CD4-positive, alpha-beta T cell treated with Interleukin-10 for 1 hour (primary cell): ENCODE measurements at places on chromosomes 6 and 20.
A peak's percentile ranks its signal among the peaks of the same experiment; 100 is the strongest.

DNA sequence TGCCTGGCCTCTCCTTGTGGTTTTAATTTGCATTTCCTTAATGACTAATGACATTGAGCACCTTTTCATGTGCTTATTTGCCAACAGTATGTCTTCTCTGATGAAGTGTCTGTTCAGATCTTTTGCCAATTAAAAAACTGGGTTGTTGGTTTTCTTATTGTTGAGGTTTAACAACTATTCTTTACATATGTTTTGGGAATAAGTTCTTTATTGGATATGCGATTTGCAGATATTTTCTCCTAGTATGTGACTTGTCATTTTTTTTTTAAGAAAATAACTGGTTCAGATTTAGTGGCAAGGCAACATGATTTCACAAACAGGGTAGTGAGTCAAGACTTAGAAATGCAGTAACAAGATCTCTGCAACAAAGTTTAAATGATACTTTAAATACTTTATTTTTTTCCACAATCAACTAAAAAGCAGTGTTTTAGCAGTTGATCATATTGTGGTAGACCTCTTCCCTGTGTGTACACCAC lies 67.8 kb downstream of the TIAM2 start:
- no peak for DNase-seq

DNA sequence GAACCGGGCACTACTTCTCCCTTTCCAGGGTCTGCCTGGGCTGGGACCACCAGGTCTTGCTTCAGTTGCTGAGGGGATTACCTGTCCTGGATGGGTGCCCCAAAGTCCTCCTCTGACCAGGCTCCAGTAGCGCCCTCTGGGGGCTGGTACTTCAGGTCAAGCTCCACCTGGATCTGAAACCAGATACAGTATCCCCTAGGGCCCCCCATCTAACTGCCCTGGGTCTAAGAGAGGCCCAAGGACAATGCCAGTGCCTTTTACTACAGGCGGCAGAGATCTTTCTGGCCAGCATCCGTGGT lies 11.2 kb upstream of the SPAG4 start:
- DNase-seq: peak; percentile 24

GRCh38 chr6:99545442-99545841 lies 23.0 kb downstream of the CCNC start:
- DNase-seq: no peak

GRCh38 chr6:149364557-149364956 lies 35.5 kb upstream of the SUMO4 start:
- DNase-seq: no peak

- no peak for DNase-seq
These were observed 37.6 kb upstream of the CCN6 start for GRCh38 chr6:112016320-112016719.

DNA sequence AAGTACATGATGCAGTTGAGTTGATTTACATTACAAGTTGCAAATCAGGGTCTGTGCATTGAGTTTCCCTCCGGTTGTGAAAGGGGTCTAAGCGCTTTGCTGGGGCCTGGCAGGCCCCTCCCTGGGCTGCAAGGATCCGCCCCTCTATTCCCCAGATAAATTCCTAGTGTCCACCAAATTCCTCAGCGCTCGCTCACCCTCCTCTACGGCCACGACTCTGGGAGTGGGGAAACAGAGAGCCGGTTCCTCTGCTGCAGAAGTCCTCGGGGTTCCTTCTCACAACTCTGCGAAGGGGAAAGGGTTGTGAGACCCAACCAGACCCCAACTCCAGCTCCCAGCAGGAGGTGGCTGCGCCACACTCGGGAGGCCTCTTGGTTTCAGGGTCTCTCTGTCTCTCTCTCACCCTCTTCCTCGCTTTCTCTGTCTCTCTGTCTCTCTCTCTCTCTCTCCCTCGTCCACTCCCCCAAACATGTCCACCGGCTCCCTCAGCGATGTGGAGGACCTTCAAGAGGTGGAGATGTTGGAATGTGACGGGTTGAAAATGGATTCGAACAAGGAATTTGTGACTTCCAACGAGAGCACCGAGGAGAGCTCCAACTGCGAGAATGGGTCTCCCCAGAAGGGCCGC lies at the start of gene TCF21:
Gene TCF21 (plus strand): TSS at position 185 of the 628 bp plus-strand sequence. CDS start 285 bp downstream, at position 470.
- no peak for DNase-seq

DNA sequence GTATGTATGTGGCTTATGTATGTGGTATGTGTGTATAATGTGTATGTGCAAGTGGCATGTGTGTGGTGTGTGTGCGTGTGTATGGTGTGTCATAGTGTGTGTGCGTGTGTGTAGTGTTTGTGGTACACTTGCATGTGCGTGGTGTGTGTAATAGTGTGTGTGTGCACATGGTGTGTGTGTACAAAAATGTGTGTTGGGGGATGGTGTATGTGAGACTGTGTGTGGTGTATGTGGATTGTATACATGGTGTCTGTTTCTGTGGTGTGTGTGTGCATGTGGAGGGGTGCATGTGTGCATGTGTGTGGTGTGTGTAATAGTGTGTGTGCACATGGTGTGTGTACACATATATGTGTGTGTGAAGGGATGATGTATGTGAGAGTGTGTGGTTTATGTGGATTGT lies 21.5 kb downstream of the MAFB start:
- no peak for DNase-seq

DNA sequence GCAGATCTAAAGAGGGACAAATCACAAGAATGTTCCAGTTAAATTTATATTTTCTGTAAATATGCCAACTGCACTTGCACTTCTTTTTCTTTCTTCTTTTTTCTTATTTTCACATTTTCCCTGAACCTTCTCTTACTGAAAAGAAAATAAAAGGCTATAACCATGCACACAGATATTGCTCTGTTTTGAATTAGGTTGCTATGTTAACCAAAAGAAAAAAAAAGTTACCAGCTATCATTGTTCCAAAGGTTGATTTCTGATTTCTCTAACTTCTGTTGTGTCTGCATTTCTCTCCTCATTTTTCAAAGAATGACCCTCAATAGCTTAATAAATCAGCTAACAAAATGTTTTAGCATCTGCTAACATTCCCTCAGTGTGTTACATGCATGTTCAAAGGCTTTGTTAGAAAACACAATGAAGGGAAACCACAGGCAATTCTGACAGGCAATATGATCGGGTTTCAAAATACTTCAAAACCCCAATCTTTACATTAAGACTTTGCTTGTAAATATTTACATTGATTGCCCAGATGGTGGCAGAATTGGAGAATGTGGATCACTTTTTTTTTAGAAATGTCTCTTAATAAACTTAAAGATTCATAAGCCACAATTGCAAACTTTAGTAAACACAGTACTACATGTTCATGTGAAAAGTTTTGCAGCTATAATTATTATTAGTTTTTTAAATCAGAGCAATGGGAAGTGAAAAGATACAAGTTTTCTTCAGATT lies 928.3 kb upstream of the FLRT3 start:
- DNase-seq: no peak

GRCh38 chr20:24095756-24096155 lies 107.2 kb upstream of the GGTLC1 start:
- DNase-seq: no peak

- no peak for DNase-seq
These were observed 210.3 kb downstream of the FOXA2 start for GRCh38 chr20:22374066-22374465.

- DNase-seq: no peak
These were observed 5.7 kb downstream of the MRPS26 start for GRCh38 chr20:3051385-3052019.
